ENCODE measurements at places on chromosomes 6 and 20.

- no peak overlapping the region for H3K27ac ChIP-seq
- H3K4me3 ChIP-seq, result no peak overlapping the region
- no peak for DNase-seq
Observed at GRCh38 chr20:16446246-16446645, 127.0 kb downstream of the KIF16B start.

GRCh38 chr6:86775893-86776292 lies 161.4 kb upstream of the HTR1E start:
- no peaks in the 10 kb centered on the region for H3K27me3 ChIP-seq
- H3K27ac ChIP-seq, result no peak overlapping the region
- no peak for DNase-seq
- no peaks in the 10 kb centered on the region for H3K36me3 ChIP-seq
- no peaks in the 10 kb centered on the region for H3K4me1 ChIP-seq

GRCh38 chr6:3438190-3439167 lies 18.4 kb downstream of the SLC22A23 start:
- peak overlapping the region; percentile 81 for H3K27ac ChIP-seq
- H3K36me3 ChIP-seq, result no peaks in the 10 kb centered on the region
- H3K4me3 ChIP-seq, result peak overlapping the region; percentile 9

GRCh38 chr6:124888581-124889371 lies 73.5 kb upstream of the RNF217 start:
- H3K27me3 ChIP-seq, result no peaks in the 10 kb centered on the region
- H3K36me3 ChIP-seq, result no peaks in the 10 kb centered on the region
- H3K4me3 ChIP-seq, result peak overlapping the region; percentile 56

- H3K4me3 ChIP-seq, result no peak overlapping the region
- no peaks in the 10 kb centered on the region for H3K36me3 ChIP-seq
- H3K27me3 ChIP-seq, result no peaks in the 10 kb centered on the region
- DNase-seq, result no peak
- peak overlapping the region; percentile 86 for H3K27ac ChIP-seq
Observed at GRCh38 chr6:56073761-56074160, 173.6 kb downstream of the COL21A1 start.

- H3K36me3 ChIP-seq, result no peaks in the 10 kb centered on the region
- no peaks in the 10 kb centered on the region for H3K4me1 ChIP-seq
- H3K27me3 ChIP-seq, result no peaks in the 10 kb centered on the region
Observed at GRCh38 chr6:5066456-5067093, 18.6 kb upstream of the PPP1R3G start.

- DNase-seq, result no peak
- H3K27me3 ChIP-seq, result no peaks in the 10 kb centered on the region
- no peak overlapping the region for H3K27ac ChIP-seq
- H3K36me3 ChIP-seq, result no peaks in the 10 kb centered on the region
- no peaks in the 10 kb centered on the region for H3K4me1 ChIP-seq
Observed at GRCh38 chr6:109987196-109987595, 9.1 kb downstream of the GPR6 start.

DNA sequence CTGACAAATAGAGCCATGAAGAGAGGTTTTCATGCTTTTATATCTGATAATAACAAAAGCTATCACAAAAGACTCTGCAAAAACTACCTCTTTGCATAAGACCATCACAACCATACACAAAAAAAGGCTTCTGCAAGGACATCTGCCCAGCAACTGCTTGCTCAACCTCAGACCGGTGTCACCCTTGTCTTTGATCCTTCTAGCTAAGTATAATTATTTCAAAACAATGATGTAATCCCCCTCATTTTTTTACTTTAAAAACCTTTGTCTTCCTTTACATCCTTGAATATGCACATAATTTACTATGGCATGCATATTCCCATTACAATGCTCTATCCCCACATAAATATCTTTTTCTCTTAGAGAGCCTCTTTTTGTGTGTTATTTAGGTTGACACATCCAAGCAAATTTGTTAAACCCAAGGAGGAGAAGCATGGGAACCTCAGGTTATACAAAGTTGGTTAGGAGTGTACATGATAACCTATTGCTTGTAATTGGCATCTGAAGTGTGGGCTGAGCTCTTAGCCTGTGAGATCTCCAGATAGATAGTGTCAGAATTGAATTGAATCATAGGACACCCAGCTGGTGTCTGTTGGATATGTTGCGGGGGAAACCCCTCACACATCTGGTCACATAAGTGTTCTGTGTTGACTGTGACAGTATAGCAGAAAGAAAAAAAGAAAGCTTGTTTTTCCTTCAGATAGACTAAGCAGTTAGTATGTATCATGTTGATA lies 20.7 kb upstream of the CGA start:
- H3K4me1 ChIP-seq, result no peaks in the 10 kb centered on the region
- H3K4me3 ChIP-seq, result no peak overlapping the region
- no peaks in the 10 kb centered on the region for H3K36me3 ChIP-seq
- H3K27me3 ChIP-seq, result peaks cover 4% of the 10 kb centered on the region
- H3K27ac ChIP-seq, result no peak overlapping the region

- no peak overlapping the region for H3K27ac ChIP-seq
- peaks cover 15% of the 10 kb centered on the region for H3K27me3 ChIP-seq
- H3K4me1 ChIP-seq, result peaks cover 4% of the 10 kb centered on the region
- no peak for DNase-seq
- H3K36me3 ChIP-seq, result no peaks in the 10 kb centered on the region
Observed at GRCh38 chr6:71523548-71523947, 234.9 kb downstream of the OGFRL1 start.

DNA sequence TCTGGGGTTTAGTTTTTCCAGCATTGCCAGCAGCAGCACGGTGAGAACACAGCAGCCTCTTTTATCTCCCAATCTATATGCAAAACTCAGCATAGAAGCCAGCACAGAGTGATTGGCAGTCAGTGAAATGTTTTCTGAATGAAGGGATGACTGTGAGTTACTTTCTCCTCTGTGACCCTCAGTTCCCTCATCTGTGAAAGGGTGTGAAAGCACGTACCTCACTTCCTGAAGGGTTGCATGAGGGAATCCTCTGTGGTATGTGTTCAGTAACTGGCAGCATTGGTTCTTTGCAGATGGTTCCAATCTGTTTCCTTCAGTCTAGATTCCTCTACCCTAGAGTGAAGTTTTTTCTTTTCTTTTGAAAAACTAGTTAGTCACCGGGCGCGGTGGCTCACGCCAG lies 40.0 kb downstream of the EFCAB8 start:
- H3K36me3 ChIP-seq, result no peaks in the 10 kb centered on the region
- DNase-seq, result peak; percentile 90
- no peaks in the 10 kb centered on the region for H3K4me1 ChIP-seq
- no peak overlapping the region for H3K27ac ChIP-seq
- H3K27me3 ChIP-seq, result no peaks in the 10 kb centered on the region

DNA sequence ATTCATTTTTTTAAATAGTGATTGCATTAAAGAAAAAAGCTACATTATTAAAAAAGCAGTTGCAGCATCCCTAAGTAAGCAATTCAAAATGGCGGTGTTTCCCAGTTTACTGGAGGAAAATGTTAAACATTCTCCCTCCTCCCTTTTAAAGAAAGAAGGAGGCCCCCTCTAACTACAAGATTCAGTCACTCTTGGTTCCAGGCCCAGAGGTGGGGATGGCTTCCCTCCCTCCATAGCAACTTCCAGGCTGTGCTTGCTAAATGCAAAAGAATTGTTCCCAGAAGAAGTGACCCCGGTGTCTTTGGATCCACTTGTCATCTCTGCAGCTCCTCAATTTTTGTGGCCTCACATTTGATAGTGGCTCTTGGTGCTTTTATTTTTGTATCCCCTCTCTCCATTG lies 165.9 kb downstream of the SOBP start:
- no peak overlapping the region for H3K27ac ChIP-seq
- no peaks in the 10 kb centered on the region for H3K27me3 ChIP-seq
- H3K36me3 ChIP-seq, result no peaks in the 10 kb centered on the region
- H3K4me3 ChIP-seq, result no peak overlapping the region
- H3K4me1 ChIP-seq, result peaks cover 36% of the 10 kb centered on the region

All from osteoblast (primary cell).